Activated gamma-delta T cell (primary cell): ENCODE measurements at places on chromosomes 3 and 15.
A peak's percentile ranks its signal among the peaks of the same experiment; 100 is the strongest.

- no peak for DNase-seq
Observed at GRCh38 chr3:38271553-38271952, 5.9 kb downstream of the SLC22A13 start.

- no peak for DNase-seq
Observed at GRCh38 chr3:5579139-5579602, 391.7 kb downstream of the EDEM1 start.

DNA sequence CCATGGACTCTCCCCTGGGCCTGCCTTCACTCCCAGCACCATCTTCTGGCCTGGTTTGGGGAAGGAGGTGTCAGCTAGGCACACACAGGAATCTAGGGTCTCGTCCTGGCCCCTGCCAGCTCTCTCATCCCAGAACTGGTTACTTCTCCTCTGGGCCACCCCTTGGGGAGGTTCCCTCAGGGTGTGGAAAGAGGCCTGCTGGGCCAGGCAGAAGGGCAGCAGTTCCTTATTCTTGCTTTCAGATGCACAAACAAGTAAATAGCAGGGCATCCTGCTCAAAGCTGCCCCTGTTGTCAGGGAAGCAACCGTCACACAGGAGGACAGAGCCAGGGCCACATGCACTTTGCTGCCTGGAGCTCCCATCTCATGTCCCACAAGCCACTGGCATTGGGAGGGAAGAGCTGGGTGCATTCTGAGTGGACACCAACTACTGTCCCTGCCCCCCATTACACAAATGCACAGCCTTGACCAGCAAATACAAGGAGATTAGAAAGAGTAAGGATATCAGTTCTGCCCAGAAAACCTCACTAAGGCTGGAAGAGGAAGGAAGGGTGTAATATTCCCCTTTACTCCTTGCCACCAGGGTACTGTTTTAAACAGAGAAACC, 108.8 kb upstream of the HACD2 start:
- no peak for DNase-seq

DNA sequence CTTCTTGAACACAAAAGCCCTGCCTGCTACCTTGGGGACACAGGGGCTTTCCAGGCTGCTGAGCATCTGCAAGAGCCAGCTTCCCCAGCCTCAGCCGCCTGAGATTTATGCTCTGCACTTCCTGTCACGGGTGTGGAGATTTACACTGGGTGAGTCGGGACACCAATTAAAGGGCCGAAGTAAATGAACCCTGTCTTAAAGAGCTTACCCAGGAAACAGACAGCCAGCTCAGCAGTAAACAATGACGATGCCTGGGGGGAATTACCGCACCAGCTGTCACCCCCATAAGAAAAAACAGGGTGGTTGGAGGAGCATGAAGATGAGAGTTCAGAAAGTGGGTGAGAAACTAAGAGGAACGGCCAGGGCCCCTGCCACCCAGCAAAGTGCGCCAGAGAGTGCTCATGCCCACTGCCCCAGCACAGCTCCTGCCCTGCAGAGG, 37.5 kb upstream of the IQSEC1 start:
- DNase-seq = no peak

- no peak for DNase-seq
Observed at GRCh38 chr15:54321426-54321825, 343.2 kb downstream of the UNC13C start.

DNA sequence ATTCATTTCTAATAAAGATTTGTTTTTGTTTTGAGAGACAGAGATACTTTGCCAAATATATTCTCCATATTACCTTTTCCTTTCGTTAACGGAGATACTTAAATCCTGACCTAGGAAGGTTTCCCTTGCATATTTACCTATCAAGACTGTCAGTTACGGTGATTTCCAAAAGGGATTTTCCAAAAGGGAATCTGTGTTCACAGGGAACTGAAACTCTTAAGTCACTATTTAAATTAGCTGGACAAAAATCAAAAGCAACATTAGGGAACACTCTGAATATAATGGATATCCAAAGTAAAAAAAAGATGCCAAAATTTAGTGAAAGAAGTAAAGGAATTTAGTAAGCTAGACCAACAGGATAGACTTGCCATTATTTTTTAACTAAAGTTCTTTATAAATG, 576 bp downstream of the LRRFIP2 start:
- no peak for DNase-seq

DNA sequence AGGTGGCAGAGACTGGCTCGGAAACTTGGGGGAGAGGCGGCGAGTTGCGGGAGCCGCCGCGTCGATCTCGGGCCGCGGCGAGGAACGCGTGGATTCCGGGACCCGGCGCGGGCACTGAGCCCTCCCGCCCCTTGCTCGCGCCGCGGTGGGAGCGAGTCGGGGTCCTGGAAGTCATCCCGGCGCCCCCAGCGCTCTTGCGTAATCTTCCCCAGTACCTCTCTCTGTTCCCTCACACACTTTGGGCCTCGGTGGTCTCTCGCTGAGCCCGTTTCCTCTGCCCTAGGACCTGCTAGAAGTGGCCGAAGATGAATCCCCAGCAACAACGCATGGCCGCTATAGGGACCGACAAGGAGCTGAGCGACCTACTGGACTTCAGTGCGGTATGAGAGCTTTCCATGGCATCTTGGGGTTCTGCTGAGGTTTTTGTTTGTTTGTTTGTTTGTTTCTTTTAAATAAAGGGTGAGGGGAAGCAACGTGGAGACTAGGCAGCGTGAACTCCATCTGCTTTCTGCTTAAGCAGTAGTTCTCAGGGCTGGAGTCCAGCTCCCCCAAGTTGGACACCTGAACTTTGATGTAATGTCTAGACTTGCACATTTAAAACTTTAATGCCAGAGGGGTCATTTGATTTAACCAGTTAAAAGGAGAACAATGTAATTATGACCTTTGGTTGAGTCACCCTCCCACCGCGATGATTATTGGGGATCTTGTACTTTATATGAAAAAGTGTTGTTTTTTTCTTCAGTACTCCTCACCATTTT, 1.3 kb downstream of the TCF12 start:
- no peak for DNase-seq

- DNase-seq = no peak
Observed at GRCh38 chr15:59553879-59554735, 57.5 kb upstream of the GCNT3 start.

- no peak for DNase-seq
Observed at GRCh38 chr15:75577401-75578172, 1.5 kb downstream of the PTPN9 start.

DNA sequence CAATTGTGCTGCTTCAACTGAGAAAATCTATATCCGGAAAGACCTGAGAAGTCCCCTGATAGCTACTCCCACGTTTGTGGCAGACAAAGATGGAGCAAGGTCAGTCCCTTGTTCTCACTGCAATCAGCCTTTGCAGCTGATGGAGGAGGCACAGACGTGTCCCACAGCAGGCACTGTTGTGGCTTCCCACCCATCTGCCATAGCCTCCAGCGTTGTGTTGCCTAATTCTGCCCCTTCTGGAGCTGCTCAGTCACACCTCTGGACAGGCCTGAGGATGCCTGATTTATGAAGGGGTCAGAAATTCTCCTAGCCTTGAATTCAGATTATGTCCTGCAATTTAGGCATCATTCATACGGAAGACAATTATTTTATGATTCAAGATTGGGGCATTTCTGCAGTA, 41.9 kb downstream of the MRPS25 start:
- no peak for DNase-seq

DNA sequence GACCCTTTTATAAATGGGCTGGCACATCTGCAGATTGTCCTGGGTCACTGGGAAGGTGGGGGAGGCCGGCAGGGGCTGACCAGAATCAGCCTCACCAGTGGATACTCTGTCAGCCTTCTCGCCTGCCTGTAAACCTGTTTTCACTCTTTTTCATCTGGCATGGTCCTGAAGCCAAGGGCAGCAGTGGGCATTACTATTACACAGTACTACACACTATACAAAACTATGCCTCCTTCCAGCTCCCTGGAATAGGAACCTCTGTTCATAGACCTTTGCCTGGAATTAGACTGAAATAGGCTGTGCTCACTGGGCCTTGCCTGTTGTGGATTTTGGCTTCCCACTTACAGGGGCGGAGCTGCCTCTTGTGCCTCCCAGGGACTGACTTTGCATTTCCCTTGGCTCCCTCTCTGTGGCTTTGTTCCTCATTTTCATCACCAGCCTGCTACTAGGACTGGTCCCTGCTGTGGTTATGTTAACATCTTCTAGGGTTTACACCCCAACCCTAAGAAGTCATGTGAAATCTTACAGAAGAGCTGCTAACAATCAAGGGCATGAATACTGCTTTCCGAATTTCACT, 120.7 kb downstream of the FNDC3B start:
- no peak for DNase-seq

- DNase-seq = no peak
Observed at GRCh38 chr3:69809076-69809835, 70.0 kb downstream of the MITF start.

DNA sequence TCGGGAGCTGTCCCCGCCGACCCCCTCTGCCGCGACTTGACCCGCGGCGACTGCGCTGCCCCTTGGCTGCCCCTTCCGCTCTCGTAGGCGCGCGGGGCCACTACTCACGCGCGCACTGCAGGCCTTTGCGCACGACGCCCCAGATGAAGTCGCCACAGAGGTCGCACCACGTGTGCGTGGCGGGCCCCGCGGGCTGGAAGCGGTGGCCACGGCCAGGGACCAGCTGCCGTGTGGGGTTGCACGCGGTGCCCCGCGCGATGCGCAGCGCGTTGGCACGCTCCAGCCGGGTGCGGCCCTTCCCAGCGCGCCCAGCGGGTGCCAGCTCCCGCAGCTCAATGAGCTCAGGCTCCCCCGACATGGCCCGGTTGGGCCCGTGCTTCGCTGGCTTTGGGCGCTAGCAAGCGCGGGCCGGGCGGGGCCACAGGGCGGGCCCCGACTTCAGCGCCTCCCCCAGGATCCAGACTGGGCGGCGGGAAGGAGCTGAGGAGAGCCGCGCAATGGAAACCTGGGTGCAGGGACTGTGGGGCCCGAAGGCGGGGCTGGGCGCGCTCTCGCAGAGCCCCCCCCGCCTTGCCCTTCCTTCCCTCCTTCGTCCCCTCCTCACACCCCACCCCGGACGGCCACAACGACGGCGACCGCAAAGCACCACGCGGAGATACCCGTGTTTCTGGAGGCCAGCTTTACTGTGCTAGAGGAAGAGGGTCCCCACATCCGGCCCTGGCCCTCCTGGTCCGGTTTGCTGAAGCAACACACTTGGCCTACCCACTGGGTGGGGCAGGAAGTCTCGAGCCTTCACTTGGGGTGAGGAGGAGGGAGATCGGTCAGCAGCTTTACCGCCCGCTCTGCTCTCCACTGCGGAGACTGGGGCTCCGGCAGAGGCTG, at the start of gene RASSF1:
TSS of gene RASSF1 (minus strand) at position 389 of the 882 bp plus-strand sequence. CDS start at position 358, 31 bp downstream.
- peak; percentile 66 for DNase-seq

GRCh38 chr3:39021029-39021428, 30.7 kb downstream of the SCN11A start:
- DNase-seq = no peak

DNA sequence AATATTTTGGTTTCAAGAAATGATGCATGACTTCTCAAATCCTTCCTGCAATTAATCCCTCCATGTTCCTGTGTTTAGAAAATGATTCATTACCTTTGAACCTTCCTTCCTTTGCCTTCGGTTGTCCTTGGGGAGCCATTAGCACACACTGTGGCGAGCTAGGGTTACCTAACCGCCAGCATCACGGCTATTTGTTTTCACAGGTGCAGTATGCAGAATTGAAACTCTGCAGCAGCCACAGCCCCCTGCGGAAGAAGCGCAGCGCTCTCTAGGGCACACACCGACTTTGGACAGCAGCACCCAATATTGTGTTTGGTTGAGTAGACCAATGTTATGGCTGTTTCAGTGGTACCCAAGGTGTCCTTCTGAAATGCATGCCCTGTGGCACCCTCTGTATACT, 247.4 kb downstream of the MCTP2 start:
- DNase-seq = no peak

- no peak for DNase-seq
Observed at GRCh38 chr15:50190166-50190570, 8.2 kb downstream of the SLC27A2 start.

DNA sequence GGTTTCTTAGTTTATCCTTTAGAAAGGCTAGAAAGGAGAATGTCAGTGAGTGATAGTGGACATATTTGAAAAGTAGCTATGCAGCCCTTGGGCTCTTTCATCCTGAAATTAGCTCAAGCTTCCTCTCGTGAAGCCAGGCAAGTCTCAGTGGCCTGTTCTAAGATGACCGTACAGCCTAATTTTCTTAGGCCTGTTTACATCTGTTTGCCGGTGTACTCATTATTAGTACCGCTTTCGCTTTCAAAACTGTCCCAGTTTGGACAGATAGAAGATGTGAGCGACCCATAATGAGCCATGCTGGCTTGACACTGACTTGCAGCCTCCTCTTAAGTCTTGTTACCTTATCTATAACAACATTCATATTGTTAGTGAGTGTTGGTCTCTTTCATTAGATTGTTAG, 5.7 kb upstream of the ARL14 start:
- DNase-seq = no peak

DNA sequence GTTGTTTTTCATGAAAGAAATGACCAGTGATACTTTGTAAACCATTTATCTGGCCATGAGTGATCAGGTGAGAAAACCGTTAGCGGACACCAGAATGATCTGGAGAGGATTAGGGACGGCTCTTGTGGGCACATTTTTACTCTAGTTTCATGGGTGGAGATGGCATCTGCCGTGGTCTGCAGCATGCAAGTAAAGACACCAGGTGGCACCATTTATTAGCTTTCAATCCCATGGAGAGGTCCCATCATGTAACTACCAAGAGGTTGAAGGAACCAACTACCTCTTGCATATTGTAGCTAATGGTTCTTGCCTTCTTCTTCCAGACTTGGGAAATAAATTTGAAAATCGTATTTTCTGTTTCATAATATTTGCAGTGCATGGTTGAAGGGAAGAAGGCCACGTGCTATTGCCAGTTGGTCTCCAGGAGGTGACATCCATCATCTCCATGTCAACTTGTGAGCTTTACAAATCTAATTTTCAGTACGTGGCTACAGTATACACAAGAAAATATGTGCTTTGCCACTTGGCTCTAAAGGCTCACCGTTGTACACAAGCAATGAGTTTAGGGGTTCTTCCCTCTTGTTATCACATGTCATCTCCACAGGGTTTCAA, 1.5 kb upstream of the MAPKBP1 start:
- DNase-seq = no peak

DNA sequence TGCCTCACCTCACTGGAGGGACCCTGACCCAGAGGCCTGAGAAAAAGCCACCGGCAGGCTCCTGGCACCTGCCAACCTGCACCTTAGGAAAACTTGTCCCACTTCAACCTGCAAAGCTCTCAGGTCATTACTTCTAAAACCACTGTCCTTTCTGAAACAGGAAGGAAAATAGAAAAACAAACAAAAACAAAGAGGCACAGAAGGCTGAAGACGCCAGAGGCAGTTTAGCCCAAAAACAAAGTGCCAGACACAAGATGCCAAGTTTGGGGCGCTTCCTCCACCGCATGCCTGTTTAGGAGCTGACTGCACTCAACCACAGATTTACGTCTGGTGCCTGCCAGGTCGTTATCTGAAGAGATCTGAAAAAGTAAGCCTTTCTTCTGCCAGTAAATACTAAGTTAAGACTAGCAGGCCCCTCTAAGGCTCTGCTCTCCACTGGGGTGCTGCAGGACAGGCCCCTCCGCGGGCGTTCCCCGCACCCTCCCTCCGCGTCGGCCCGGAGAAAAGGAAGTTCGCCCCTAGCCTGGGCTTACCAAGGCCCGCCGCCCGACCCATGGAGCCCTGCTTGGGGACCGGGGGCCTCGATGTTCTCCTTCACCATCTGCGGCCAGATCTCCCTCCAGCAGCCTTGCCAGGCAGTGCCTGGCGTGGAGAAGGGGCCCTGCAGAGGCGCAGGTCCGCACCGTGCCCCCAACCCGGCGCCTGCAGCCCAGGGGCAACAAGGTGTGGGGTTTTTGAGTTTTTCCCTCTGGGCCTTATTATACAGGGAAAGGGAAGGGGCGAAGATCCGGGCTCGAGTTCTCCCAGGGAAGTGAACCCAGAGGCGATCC, 1.3 kb downstream of the GOLGA8A start:
- DNase-seq = no peak
